CD8-positive, alpha-beta T cell (primary cell): ENCODE measurements at places on chromosomes 12 and 14.

- DNase-seq, result no peak
These were observed 10.0 kb upstream of the KRT86 start for GRCh38 chr12:52264435-52264825.

DNA sequence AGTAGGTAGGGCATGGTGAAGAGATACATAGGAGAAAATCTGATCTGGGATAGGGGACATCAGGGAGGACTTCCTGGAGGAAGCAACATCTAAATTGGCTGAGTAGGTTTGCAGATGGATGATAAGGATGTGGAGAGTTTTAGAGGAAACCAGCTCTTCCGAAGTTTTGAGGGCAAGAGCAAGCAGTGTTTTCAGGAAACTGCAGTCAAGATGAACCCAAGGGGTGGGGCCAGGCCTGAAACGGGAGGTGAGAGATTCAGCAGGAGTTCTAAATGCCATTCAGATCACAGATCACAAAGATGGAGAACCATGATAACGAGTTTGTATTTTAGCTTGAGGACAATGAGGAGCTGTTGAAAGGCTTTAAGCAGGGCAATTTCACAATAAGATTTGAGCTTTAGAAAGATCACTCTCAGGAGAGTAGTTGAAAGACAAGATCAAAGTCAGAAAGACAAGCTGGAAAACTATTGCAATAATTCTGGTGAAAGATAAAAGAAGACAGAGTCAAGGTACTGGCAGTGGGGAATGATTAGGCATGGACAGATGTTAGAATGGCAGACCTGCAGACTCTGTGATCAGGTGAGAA, 70.1 kb upstream of the PLXNC1 start:
- DNase-seq, result no peak

GRCh38 chr12:28759333-28759732, 389.7 kb upstream of the FAR2 start:
- no peak for DNase-seq

DNA sequence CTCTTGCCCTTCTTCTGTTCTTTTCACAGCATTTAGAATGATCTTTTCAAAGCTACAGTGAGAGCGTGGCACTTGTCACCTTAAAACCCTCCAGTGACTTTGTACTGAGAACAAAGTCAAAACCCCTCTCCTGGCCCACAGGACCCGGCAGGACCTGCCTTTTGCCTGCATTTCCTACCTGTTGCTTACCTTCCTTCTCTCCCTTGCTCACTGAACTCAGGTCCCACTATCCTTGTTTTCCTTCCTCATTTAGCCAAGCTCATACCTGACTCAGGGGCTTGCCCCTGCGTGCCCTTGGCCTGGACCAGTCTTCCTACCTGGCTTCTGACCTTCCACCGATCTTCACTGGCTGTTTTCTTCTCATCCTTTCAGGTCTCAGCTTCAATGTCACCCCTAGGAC, 112.3 kb upstream of the PRMT8 start:
- no peak for DNase-seq

DNA sequence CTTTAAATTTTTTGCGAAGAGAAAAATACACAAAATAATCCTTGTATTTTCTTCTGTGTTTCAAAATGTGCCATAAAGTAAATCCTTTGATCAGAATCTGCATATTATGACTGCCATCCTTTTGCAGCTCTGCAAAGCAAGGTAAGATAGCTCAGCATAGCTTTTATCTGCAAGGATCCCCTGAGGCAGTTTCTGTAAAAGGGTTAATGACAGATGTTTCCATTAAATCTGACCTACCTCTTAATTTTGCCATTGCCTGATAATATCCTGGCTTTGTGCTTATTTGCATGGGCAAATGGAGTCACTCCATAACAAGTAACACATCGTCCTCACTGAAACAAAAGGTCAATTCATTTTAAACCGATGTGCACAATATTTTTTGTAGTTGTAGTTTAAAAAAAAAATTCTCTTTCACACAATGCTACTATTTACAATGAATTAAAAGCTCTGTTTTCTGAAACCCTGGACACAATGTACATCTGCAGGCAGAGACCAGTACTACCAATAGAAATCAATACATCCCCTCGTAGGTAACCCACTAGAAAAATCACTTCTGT, 108.5 kb upstream of the SOX5 start:
- no peak for DNase-seq

DNA sequence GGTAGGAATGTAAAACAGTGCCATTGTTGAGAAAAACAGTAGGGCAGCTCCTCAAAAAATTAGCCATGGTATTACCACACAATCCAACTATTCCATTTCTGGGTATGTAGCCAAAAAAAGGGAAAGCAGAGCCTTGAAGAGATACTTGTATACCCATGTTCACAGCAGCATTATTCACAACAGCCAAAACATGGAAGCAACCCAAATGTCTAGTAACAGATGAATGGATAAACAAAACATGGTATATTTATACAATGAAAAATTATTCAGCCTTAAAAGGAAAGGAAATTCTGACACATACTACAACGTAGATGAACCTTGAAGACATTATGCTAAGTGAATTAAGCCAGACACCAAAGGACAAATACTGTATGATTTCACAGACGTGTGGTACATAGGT, 67.6 kb upstream of the GNG2 start:
- no peak for DNase-seq

- DNase-seq, result no peak
These were observed 19.9 kb upstream of the ADAMTS20 start for GRCh38 chr12:43571885-43572284.

DNA sequence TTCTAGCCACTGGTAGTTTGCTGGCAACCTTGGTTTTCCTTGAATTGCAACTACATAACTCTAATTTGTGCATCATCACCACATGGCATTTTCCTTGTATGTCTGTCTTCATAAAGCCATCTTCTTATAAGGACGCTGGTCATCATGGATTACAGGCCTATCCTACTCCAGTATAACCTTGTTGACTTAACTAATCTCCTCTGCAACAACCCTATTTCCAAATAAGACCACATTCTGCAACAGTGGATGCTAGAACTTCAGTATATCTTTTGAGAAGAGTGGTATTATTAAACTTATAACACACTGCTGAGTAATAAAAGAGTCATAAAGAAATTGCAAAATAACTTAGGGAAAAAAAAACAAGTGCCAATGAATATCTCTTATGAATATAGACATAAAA, 511.8 kb upstream of the FOXG1 start:
- DNase-seq, result no peak

DNA sequence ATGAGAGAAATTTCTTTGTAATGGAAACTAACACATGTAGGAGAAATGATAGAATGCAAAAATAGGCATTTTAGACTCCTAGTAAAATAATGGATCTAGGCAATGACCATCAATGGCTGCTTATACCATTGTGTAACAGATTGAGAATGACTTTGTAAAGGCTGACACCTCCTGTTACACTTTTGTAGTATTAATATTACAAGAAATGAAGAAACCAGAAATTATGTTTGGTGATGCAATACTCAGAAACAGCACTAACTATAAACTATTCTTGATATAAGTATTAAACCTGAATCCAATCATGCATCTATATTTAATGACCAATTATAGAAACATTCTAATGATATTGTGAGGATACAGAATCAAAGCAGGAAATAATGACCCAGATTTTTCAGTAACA, 108.5 kb upstream of the CNTN1 start:
- no peak for DNase-seq

GRCh38 chr14:99706107-99706900, 22.2 kb downstream of the CYP46A1 start:
- no peak for DNase-seq

DNA sequence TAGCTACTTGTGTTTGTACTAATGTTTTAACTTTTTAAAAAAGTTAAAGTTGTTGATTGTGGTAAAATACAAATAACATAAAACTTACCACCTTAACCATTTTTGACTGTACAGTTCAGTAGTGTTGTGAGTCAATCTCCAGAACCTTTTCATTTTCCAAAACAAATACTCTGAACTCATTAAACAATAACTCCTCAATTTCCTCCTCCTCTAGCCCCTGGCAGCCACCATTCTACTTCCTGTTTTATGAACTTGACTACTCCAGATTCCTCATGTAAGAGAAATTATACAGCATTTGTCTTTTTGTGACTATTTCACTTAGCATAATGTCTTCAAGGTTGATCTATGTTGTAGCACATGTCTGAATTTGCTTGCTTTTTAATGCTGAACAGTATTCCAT, 299.1 kb upstream of the AMIGO2 start:
- no peak for DNase-seq

- no peak for DNase-seq
These were observed 192.6 kb upstream of the CCDC196 start for GRCh38 chr14:66293533-66294105.

- DNase-seq, result no peak
These were observed 29.1 kb downstream of the GABARAPL1 start for GRCh38 chr12:10241727-10242126.

GRCh38 chr14:104655128-104655848, 34.1 kb upstream of the INF2 start:
- no peak for DNase-seq

DNA sequence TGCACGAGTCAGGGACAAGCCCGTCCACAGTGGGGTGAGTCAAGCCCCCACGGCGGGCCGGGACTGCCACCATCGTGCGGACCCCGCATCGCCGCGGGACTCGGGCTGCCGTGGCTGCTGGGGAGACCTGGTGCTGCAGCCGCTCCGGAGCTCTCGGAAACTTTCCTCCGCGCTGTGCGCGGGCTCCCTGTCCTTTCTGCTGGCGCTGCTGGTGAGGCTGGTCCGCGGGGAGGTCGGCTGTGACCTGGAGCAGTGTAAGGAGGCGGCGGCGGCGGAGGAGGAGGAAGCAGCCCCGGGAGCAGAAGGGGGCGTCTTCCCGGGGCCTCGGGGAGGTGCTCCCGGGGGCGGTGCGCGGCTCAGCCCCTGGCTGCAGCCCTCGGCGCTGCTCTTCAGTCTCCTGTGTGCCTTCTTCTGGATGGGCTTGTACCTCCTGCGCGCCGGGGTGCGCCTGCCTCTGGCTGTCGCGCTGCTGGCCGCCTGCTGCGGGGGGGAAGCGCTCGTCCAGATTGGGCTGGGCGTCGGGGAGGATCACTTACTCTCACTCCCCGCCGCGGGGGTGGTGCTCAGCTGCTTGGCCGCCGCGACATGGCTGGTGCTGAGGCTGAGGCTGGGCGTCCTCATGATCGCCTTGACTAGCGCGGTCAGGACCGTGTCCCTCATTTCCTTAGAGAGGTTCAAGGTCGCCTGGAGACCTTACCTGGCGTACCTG, 1.1 kb downstream of the PDE3A start:
- peak; percentile 3 for DNase-seq

DNA sequence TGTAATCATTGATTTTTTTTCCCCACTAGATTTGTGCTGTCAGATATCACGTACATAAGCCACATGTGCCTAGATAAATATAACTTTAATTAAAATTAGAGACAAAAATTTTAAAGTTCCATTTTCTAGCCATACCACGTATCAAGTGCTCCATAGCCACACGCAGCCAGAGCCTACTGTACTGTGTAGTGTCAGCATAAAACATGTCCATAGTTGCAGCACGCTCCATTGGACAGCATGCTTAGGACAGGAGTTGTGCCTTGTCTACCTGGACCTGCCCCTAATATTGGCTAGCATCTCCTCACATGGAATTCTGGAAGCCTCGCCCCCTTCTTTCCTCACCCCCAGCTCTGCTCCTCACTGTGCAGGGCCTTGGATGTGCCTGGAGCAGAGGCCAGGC, 116.5 kb downstream of the SRGAP1 start:
- DNase-seq, result no peak

GRCh38 chr12:88553941-88554658, 26.2 kb downstream of the KITLG start:
- no peak for DNase-seq

DNA sequence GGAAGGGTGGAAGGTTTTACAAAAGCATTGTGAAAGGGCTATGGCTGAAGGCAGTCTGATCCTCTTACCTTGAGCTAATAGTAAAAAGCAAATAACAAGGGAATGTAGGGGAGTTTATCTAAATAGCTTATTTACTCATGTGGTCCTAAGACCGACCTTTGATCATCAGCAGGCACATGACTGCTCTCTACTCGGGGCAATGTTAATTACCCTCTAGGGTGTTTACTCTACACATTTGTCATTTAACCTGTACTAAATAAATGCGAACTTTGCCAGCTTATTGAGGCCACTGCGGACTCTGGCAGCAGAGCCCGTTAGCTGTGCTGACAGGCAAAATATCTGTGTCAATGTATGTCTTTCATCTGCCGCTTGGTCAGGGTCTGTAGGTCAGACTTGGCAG, 768.3 kb upstream of the ATXN7L3B start:
- no peak for DNase-seq

DNA sequence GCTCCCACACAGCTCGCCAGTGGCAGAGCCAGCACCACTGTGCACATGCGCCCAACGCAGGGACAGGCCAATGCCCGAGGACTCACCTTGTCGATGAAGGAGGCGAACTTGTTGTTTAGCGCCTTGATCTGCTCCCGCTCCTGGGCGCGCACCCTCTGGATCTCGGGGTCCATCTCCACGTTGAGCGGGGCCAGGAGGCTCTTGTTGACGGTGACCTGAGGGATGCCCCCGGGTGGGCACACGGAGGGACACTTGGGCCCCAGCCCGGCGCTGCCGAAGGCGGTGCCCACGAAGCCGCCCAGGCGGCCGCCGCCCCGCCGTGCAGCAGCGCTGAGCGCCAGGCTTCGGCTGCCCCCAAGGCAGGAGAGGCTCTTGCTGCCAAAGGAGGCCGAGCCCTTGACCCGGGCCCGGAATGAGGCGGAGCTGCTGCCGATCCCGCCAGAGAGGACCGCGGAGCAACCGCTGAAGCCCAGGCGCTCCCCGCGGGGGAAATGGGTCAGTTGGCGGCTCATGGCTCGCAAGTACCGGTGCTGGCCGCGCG, at the start of gene KRT72:
KRT72 (minus strand) TSS at position 523 of the 541 bp plus-strand sequence; CDS start at position 512, 11 bp downstream.
- DNase-seq, result no peak

DNA sequence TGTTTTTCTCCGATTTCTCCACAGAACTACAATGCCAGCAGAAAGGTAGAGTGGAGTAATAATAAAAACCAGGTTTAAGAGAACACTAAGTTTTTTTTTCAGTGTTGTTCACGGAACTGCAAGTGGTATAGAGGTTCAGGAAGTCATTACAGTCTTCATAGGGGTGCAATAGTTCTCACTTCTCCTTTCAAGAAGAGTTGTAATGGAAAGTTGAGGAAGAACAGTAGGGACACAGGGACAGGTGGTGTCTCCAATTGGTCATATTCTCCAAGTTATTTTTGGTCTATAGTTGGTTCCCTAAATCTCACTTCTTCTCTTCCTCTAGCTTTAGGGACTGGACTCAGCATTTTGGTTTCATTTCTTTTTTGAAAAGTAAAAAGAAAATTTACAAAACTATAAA, 894.0 kb downstream of the NRXN3 start:
- DNase-seq, result no peak

GRCh38 chr14:65033181-65033580, 46.5 kb downstream of the FNTB start:
- DNase-seq, result no peak

GRCh38 chr12:48687592-48687991, 5.6 kb upstream of the KANSL2 start:
- no peak for DNase-seq

GRCh38 chr12:56565510-56566101, 44.0 kb downstream of the RBMS2 start:
- DNase-seq, result no peak

DNA sequence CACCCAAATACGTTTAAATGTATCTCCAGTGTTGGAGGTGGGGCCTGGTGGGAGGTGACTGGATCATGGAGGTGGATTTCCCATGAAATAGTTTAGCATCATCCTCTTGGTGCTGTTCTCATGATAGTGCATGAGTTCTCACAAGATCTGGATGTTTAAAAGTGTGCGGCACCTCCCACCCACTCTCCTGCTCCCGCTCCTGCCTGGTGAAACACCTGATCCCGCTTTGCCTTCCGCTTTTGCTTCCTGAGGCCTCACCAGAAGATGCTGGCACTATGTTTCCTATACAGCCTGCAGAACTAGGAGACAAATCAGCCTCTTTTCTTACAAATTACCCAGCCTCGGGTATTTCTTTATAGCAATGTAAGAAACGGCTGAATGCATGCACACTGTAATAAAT, 20.1 kb downstream of the EIF5 start:
- DNase-seq, result no peak
